ENCODE measurements at places on chromosomes 5 and 9.

DNA sequence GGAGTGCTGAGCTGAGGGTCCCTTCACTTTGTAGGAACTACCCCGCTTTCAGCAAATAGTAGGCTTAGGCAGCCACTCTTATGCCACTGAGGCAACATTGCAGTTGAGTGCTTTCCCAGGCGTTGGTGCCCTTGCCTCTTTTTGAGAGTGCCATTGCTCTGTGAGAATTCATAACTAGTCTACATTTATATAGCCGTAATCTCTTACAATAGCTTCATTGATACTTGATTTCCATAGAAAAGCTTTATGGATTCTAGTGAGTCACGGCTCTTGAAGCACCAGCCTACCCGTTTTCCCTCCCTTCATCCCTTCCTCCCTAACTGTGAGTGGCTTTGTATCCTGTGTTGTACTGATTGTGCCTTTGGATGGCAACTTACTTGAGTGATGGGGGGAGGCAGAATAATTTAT, 283.9 kb downstream of the AOPEP start:
- no peak for DNase-seq

DNA sequence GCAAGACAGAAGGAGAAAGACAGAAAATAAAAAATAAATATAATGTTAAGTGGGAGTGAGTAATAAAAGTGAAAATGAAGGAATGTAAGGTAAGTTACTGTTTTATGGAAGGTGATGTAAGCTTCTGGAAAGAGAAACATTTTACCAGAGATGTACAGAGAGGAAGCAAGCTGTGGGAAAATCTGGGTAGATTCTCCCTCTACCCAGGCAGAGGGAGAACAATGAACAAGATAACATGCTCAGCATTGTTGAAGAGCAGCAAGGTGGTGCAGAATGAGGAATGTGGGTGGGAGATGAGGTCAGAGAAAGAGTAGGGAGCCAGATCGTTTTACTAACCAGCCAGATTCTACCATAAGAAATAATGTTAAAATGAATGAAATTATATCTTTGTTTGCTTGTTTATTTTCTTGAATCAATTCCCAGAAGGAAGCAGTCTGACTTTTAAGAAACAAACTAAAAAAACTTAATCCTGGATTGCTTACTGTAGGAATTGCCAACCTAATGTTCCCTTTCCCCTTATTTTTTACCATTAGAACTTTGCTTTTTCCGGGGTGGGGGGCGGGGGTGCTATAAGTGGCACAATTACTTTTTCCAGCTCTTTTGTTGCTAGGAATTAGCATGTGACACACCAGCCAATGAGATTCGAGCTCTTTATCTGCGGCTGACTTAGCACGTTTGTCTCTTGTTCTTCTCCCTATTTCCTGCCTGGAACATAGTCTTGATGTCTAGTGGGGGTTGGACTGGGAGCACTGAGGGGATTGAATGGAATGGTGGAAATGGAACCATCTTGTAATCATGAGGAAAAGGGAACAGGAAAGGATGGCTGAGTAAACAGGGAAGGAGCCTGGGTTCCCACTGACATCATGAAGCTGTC, 356.7 kb downstream of the TMEM167A start:
- DNase-seq: no peak

- no peak for DNase-seq
These were observed 351.5 kb downstream of the BNC2 start for GRCh38 chr9:16519001-16519400.

DNA sequence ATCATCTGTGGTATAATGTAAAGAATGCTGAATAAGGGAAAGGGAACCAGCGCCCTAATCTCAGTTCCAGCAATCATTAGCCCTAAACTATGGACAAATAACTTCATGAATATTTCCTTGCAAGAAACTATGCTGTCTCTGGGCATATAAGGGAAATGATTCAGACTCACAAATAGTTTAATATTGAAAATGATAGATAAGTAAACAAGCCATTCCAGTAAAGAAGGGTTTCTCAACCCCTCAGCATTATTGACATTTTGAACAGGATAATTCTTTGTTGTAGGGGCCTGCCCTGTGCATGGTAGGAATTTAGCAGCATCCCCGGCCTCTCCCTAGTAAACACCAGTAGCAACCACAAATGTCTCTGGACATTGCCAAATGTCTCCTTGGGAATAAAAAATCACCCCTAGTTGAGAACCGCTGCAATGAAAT, 23.8 kb downstream of the C5 start:
- DNase-seq: no peak

DNA sequence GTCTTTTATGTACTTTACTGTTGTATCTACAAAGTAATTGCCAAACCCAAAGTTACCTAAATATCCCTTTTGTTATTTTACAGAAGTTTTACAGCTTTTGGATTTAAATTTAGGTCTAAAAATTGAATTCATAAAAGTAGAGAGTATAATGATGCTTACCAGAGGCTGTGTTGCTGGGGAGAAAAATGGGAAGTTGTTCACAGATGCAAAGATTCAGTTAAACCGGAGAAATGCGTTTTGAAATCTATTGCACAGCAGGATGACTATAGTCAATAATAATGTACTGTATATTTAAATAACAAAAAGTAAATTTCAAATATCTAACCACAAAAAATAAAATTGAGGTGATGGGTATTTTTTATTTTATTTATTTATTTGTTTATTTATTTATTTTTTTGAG, 2.6 kb upstream of the ANKRD18A start:
- no peak for DNase-seq

DNA sequence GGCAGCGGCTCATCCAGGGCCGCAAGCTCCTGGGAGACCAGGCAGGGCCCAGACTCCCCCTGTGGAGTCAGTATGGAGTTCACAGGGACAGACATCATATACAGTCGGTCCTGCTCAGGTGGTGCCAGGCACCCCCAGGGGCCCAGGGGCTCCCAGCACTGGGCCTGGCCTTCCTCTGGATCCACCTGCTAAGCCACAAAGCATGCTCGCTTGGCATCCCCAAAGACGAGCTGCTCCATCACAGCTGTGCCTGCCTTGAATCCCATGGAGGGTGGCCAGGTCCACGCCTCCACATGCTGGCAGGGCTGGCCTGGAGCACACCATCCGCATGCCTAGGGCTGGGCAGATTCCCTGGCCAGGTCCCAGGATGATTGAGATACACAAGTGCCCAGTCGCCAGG, 4.6 kb downstream of the BICD2 start:
- no peak for DNase-seq

DNA sequence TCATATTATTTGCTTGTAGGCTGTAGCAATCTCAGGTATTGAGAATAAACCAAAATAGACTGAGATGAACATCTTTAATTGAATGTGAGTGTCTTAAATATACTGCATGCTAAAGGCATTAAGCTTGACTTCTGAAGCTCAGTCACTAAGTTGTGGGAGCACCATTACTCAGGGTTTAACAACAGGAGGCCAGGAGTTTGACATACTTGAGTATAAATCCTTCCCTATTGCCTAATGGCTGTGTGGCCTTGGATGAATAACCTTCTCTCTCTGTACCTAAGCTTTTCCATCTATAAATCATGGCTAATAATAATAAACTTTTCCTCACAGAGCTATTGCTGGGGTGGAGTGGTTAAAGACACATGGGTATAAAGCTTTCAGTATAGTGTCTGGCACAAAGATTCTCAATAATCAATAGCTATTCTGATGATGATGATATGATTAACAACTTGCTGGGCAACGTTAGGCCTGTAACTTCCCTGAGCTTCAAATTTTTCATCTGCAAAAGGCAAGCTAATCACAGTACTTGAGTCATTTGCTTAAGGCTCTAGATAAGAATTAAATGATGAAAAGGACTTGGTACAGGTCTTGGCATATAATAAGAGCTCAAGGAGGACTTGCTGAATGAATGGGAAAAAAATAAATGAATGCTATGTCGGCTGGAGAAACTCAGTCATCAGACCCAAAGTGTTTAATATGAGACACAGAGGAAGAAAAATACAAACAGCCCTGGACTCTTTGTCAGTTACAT, 174.0 kb upstream of the IL12B start:
- DNase-seq: no peak

DNA sequence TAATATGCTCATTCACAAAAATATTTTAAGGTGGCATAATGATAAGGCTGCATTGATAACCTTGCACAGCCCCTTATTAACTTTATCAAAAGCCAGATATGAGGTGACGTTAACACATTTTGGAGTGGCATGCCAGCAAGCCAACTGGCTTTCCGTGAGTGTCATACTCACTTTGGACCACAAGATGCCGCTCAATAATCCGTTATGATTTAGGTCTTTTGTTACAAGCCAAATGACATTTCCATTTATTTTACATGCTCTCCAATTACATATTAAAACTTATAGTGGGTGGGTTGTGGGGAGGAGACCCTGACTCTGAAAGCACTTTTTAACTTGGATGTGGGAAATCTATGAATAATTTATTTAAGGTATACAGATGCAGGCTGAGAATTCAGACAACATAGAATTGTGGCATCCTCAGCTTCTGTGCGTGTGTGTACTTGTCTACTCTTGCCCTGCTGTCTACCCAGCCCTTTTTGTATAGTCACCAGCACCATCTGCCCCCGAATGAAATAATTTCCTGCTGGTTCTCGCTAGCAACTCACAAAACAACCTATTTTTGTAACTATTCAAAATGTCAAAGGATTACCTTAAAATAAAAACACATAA, 305.1 kb downstream of the PSAT1 start:
- DNase-seq: no peak

DNA sequence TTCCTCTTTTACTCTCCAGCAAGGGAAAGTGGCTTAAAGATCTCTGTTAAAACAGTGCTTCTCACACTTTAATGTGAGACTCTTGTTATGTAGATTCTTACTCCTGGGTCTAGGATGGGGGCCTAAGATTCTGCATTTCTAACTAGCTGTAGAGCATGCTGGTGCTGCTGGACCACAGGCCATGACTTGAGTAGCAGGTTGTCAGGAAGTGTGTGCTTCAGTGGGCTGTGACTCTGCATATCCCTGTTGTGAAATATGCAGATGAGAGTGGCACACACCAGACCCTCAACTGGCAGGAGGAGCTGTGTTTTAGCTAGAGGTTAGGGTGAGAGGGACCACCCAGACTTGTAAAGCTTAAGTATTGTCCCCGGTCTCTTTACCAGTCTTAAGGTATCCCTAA, 191.1 kb upstream of the DMRT1 start:
- no peak for DNase-seq

DNA sequence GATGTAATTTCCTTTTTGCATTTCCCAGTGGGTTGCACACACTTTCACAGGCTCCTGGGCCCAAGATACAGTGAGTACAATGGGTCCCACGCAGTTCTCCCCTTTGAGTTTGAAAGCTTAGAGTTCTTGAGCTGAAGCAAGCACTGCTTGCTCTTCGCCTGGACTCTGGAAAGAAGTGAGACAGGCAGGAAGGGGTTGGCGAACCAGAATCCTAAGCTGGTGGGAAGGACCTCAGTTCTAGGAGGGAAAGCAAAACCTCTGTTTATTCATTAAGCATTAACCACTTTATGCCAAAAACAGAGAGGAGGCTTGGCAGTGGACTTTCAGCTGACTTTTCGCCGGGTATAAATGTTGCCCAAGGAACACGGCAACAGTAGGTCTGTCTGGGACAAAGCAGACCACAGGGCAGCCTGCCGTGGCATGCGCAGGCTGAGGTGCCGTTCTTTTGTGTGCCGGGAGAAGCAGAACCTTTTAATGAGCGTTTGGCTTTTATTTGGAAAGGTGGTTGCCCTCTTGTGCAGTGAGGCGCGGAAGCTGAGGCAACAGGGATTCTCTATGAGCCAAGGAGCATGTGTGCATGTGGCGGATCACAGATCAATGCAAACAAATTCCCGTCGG, 239.9 kb upstream of the PANK3 start:
- no peak for DNase-seq

DNA sequence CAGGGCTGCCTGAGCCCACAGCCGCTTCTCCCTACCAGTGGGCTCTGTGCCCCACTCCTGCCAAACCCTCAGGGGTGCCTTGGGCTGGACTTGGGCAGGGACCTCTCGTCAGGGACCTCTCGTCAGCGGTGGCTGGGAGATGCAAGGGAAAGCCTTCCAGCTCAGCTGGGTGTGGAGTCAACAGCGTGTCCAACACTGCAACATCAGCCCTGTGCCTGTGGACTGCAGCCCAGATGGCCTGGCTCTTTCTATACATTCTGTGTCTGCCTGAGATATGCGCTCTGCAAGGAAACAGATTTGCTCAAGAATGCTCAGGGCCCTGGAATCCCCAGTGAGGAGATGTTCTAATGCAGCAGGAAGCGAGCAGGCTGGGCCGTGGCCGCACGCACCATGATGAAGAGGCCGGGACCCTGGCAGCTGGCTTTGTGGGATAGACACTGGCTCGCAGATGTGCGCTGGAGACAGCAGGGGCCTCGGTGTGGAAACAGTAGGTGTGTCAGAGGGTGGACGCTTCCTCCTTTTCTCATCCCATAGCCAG, 85.0 kb upstream of the COL5A1 start:
- no peak for DNase-seq

- no peak for DNase-seq
These were observed 1728.3 kb upstream of the CDH9 start for GRCh38 chr5:28766565-28767158.

- no peak for DNase-seq
These were observed 373.8 kb upstream of the KLF4 start for GRCh38 chr9:107863396-107863795.

DNA sequence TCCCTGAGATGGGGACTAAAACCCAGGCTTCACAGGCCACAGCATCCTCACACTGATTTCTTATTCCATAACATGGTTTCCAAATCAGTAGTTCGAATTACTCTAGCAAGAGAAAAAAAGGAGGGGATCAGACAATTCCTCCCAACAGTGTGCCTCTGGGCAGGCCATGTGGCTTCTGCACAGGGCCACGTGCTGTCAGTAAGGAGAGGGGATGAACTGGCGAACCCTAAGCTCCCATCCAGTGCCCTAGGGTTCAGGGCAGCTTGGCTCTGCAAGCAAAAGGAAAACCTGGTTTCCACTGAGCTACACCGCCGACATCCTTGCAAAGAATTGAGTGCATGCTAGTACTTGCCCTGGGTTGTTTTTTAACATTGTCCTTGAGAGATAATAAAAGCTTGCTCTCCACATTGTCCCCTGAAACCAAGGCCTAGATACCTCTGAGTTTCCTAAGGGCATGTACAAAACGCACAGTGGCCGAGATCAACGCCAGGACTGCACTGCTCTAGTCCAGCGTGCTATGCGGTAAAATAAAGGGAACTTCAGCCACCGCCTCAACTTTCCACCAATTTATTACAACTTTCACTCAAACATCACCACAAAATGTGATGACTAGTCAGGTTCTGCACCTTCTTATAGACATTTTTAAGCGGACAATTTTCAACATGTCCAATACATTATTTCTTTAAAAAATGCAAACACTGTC, 4.5 kb downstream of the CAMSAP1 start:
- DNase-seq: no peak

GRCh38 chr5:92041911-92042660, 659.0 kb upstream of the ARRDC3 start:
- no peak for DNase-seq

DNA sequence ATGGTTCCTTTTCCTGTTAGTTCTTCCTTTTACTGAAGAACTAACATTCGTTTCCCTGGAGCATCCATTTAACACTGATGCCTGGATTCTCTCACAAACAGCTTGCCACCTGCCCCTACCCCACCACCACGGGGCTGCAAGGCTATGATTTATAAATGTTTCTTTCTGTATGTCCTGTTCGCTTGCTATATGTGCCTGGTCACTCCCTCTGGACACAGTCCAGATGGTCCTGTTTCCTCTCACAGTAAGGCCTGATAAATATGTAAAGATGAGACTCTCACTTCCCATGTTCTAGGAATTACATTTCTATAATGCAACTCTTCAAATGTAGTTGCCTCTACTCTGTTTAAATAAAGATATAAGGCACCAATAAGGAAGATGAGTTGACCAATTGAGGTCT, 146.4 kb upstream of the SHB start:
- no peak for DNase-seq
